Stimulated activated CD8-positive, alpha-beta memory T cell treated with anti-CD3 and anti-CD28 coated beads, Interleukin-15, amount 100 ng/mL, for 48 hours (primary cell): ENCODE measurements at places on chromosomes 5 and 9.

- no peak for DNase-seq
Measured at GRCh38 chr9:131312246-131312645, 22.7 kb downstream of the PLPP7 start.

DNA sequence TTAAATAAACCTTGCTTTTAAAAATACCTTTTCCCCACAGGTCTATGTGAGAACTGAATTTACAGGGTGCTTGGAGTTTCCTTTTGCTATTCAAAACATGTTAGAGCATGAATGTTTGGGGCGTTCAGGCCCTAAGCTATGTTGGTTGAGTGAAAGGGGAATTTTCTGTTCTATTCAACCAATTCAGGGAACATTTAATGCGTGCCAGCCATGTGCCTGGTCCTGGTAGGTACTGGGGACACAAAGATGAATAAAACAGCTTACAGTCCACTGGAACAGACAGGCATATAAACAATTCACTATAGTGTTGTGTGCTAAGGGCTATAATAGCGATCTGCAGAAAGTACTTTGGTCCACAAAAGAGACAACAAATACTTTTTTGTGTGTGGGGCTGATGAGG lies 108.5 kb downstream of the ZSWIM6 start:
- no peak for DNase-seq

DNA sequence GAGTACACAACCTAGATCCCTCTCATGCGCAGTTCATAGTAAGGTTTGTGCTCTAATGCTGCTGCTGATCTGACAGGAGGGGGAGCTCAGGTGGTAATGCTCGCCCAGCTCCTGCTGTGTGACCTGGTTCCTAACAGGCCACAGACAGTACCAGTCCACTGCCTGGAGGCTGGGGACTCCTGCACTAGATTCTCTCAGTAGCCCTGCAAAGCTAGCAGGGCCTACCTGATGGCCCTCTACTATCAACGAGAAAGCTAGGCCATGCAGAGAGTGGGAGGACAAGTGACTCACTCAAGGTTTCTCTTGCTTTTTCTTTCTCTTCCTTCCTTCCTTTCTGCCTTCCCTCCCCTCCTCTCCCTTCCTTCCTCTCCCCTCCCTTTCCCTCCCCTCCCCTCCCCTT lies 55.1 kb upstream of the TEX48 start:
- DNase-seq, result no peak

DNA sequence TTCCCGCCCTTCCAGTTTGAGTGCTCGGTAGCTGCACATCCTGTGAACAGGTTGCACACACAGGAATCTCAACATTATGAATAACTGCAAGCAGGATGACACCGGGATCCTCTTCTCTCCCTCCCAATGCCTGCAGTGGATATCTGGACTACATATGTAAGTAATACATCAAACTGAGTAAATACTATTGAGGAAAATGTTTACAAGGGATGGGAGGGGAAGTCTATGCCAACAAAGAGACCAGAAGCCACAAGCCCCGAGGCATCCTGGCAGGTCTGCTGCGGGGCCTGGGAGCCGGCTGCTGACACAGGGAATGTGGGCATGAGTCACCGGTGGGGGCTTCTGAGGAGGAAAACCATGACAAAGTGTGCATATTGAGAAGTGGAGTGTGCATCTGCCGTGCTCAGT lies 8.6 kb upstream of the ANKRD33B start:
- no peak for DNase-seq

DNA sequence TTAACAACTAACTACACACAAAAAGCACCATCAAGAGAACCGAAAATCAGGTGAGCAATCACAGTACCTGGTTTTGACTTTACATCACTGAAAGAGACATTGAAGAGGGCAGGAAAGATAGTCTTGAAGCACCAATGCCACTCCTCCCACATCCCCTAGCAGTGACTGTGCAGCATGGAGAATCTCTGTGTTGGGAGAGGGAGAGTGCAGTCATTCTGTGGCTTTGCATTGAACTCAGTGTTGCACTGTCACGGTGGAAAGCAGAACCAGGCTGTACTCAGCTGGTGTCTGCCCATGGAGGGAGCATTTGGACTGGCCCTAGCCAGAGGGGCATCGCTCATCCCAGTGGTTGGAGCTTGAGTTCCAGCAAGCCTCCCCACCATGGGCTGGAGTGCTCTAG lies 40.4 kb downstream of the C5 start:
- no peak for DNase-seq

GRCh38 chr5:134007581-134008265 lies 2.9 kb upstream of the VDAC1 start:
- no peak for DNase-seq

GRCh38 chr5:41337216-41337615 lies 123.9 kb upstream of the C6 start:
- DNase-seq, result no peak

- DNase-seq, result no peak
Measured at GRCh38 chr5:26236936-26237335, 801.5 kb downstream of the CDH9 start.

DNA sequence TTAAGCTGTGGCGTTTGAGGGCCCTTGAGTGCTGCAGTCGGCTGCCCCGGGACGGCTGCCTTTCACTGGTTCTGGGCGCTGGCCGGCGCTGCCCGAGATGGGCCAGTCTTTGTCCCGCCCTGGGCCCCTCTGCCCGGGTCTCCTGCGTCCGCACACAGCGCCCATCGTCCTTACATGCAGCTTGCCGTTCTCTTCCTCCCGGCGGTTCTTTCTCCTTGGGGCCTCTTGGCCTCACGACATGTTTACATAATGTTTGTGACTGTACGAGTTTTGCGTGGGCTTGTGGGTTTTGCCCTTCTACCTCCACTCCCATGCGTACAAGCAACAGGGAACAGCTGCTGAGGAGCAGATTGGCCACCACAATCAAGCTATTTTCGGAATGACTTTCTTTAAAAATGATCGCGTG lies 618 bp downstream of the TNPO1 start:
- DNase-seq, result peak; percentile 7

DNA sequence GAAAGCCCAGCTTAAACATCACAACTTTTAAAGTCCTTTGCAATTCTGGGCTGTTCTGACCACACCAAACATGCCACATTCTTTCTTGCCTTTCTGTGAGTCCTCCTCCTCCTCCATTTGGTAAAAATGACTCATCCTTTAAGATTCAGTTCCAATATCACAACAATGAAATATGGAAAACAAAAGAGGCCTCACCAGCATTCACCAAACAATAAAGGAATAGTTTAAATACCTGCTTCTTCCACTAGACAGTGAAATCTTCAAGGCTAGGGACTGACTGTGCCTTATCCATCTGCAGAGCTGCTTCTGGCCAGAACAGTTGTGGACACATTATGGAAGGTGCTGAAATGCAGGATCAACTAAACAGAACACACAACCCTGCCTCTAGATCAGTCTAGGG lies 36.0 kb downstream of the NR6A1 start:
- no peak for DNase-seq

GRCh38 chr9:92808726-92809451 lies 44.3 kb upstream of the BICD2 start:
- DNase-seq, result peak; percentile 39

GRCh38 chr5:10533226-10533625 lies 30.6 kb upstream of the ANKRD33B start:
- no peak for DNase-seq

DNA sequence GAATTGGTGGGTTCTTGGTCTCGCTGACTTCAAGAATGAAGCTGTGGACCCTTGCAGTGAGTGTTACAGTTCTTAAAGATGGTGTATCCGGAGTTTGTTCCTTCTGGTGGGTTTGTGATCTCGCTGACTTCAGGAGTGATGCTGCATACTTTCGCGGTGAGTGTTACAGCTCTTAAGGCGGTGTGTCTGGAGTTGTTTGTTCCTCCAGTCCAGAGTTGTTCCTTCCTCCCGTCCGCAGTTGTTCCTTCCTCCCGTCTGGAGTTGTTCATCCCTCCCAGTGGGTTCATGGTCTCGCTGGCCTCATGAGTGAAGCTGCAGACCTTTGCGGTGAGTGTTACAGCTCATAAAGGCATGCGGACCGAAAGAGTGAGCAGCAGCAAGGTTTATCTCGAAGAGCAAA lies 159.6 kb upstream of the ADAMTSL1 start:
- DNase-seq, result no peak

GRCh38 chr5:128469912-128470311 lies 68.1 kb downstream of the FBN2 start:
- DNase-seq, result no peak

- no peak for DNase-seq
Measured at GRCh38 chr9:137918331-137919094, 40.9 kb downstream of the CACNA1B start.

DNA sequence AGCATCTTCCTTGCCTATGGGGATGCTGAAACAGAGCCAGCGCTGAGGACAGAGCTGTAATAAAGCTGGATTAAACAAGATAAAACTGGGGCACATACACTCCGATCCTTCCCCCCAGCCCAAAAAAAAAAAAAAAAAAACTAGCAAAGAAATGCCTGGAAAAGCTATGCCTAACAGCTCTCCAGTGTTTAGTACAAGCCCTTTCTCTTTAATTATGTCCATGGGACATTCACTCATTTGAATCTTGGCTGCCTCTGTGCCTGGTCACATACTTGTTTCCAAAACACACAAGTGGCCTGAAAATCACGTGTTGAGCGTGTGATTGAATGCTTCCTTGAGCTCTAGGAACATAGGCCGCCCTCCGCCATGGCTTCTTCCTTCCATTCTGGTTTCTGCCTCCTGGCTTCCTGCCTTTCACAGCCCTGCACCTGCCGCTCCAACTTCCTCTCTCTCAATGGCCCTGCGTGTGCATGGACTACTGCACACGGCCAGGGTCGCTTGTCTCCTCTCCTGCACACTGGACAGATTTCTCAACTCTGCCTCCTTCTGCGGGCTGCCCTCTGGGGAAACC lies 111.0 kb upstream of the RETREG1 start:
- no peak for DNase-seq

DNA sequence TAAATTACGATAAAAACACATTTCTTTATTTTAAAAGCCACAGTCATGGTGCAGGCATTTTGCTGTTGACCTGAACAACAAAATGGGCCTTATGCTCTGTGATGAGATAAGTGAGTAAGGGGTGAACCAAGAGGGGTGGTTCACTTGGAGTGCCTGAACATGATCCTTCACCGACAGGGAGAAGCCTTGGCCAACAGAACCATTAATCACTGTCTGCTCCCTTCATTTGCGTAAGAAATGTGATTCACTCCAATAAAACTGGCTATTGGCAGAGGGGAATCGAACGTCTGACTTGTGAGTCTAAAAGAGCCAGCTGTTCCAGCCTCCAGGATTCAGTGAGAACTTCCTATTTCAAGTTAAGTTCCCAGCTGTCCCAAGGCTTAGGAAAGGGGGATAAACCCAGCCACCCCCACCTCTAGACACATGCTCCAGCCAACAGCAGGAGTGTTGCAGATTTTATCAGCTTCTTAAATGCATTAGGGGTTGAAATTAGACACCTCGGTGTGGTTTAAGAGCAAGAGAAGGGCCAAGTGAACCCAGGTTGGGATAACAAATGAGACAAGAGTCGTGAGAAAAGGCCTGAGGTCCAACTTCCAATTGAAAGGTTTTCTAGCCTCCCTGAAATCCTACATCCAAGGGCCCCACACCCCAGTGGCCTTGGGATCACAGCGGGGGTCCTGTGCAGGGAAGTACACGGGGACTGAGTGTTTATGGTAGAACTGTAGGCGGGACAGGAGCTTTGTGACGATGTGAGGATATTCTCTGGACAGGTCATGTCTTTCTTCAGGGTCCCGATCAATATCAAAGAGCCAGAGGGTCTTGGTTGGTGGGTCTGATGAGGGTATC lies 131.4 kb upstream of the LHFPL2 start:
- DNase-seq, result no peak

- DNase-seq, result no peak
Measured at GRCh38 chr5:6108540-6108848, 269.9 kb downstream of the MED10 start.

- DNase-seq, result no peak
Measured at GRCh38 chr5:91706785-91707520, 323.8 kb upstream of the ARRDC3 start.

- no peak for DNase-seq
Measured at GRCh38 chr5:150517272-150518152, 9.6 kb downstream of the NDST1 start.

DNA sequence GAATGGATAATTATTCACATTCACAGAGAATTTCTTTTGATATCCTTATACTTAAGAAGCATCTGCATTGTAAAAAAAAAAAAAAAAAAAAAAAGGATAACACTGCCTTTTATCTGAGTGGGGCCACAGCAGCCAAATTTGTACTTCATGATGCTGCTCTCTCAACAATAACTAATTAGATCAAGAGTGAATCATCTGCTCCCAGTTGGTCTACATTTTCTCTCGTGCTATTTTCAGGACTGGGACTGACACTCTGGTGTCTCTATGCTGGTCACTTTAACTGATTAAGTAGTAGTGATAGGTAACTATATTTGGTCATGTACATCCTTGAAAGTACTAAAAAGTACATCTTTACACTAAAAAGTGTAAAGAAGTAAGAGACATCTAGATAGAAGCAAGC lies 90.1 kb downstream of the RFX3 start:
- DNase-seq, result no peak

DNA sequence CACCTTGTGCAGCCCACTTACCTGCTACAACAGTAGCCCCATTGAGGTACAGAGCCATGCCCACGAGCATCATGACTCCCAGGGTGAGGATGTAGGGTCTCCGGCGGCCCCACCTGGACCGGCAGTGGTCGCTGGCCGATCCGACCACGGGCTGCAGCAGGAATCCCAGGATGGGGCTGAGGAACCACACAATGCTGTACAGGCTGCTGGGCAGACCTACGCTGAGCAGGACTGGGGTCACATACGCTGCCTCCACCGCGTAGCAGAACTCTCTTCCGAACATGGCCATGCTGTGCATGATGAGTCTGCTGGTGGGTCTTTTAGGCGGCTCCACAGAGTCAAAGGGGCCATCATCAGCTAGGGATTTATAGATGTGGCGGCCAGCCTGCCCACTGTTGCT lies 315 bp downstream of the SLC45A2 start:
- DNase-seq, result no peak

- DNase-seq, result no peak
Measured at GRCh38 chr9:87670572-87671264, 55.2 kb upstream of the CTSL start.

- no peak for DNase-seq
Measured at GRCh38 chr9:106669835-106670234, 193.1 kb upstream of the ZNF462 start.

GRCh38 chr5:2383698-2384065 lies 367.8 kb downstream of the IRX2 start:
- no peak for DNase-seq

DNA sequence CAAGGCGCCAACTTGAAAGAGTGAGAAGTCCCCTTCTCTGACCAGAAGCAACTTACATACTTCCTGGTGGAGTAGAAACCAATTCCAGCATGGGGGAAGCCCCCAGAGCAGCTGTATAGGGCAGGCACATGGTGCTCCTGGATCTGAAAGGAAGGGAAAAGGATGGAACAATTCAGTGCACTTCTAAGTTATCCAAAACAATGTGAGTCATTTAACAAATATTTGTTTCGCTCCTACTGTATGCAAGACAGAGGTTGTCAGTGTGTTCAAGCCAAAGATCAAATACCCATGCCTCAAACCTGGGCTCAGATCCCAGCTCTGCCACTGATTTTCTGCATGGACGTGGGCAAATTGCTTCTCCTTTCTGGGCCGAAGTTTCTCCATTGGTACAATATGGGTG lies 67.1 kb downstream of the LHX2 start:
- no peak for DNase-seq
